CD14-positive monocyte (primary cell): ENCODE measurements at places on chromosomes 12 and 14.

DNA sequence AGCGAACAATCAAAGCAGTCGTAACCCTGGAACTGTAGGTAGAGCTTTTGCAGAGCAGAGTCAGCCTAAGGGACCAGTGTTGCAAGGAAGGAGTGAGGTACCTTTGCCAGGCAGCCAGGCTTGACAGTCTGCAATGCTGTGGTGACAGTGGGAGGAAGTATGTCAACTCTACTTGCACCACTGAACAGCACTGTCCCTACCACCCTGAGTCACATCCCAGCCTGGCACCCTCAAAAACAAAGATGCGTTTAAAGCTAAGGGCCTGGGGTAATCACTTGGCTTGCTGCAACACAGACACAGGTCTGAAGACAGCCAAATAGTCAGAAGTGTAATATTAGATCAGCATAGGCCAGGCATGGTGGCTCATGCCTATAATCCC is 141.9 kb downstream of the DPF3 start:
- H3K36me3 ChIP-seq: no peaks in the 10 kb centered on the region
- H3K4me3 ChIP-seq: no peak overlapping the region
- no peaks in the 10 kb centered on the region for H3K27me3 ChIP-seq

GRCh38 chr12:50932787-50933280 is 19.5 kb upstream of the HIGD1C start:
- peaks cover 49% of the 10 kb centered on the region for H3K36me3 ChIP-seq
- no peaks in the 10 kb centered on the region for H3K27me3 ChIP-seq
- H3K27ac ChIP-seq: no peak overlapping the region

- H3K36me3 ChIP-seq: no peaks in the 10 kb centered on the region
- H3K27me3 ChIP-seq: peaks cover 27% of the 10 kb centered on the region
- H3K4me3 ChIP-seq: peak overlapping the region; percentile 69
- DNase-seq: no peak
- no peak overlapping the region for H3K27ac ChIP-seq
- H3K4me1 ChIP-seq: peaks cover 15% of the 10 kb centered on the region
These were observed 417 bp downstream of the GLS2 start for GRCh38 chr12:56487448-56488040.

- DNase-seq: no peak
- H3K4me1 ChIP-seq: no peaks in the 10 kb centered on the region
- no peak overlapping the region for H3K4me3 ChIP-seq
- H3K36me3 ChIP-seq: peaks cover 21% of the 10 kb centered on the region
These were observed 381.3 kb downstream of the TMTC2 start for GRCh38 chr12:83067981-83068380.

- H3K27ac ChIP-seq: no peak overlapping the region
- no peaks in the 10 kb centered on the region for H3K27me3 ChIP-seq
- H3K4me1 ChIP-seq: peaks cover 25% of the 10 kb centered on the region
- DNase-seq: peak; percentile 75
These were observed 31.9 kb downstream of the DAD1 start for GRCh38 chr14:22556990-22557623.

GRCh38 chr12:13981990-13982389 is 588 bp upstream of the GRIN2B start:
- H3K27me3 ChIP-seq: peaks cover 45% of the 10 kb centered on the region
- DNase-seq: no peak
- H3K4me3 ChIP-seq: no peak overlapping the region
- H3K36me3 ChIP-seq: no peaks in the 10 kb centered on the region
- no peak overlapping the region for H3K27ac ChIP-seq

DNA sequence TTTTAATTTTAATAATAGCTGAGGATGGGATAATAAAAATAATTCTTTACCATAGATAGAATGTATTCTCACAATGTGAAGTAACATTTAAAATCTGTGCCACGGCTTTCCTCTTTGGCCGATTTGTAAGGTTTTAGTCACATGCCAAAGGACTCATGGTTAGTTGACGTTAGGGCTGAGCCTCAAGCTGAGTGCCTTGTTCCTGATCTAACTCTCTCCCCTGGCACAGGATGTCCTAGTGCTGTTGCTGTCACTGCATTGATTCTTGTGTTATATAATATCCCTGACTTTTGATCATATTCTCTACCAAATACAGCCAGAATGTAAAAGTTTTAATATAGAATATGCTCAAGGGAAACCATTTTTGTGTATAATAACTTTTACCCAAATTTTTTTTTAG is 144.3 kb downstream of the PELI2 start:
- no peaks in the 10 kb centered on the region for H3K4me1 ChIP-seq
- H3K4me3 ChIP-seq: no peak overlapping the region
- H3K27me3 ChIP-seq: no peaks in the 10 kb centered on the region

- no peaks in the 10 kb centered on the region for H3K27me3 ChIP-seq
- H3K4me1 ChIP-seq: peaks cover 7% of the 10 kb centered on the region
- no peak for DNase-seq
- no peak overlapping the region for H3K4me3 ChIP-seq
- H3K36me3 ChIP-seq: no peaks in the 10 kb centered on the region
These were observed 16.9 kb downstream of the CDKN1B start for GRCh38 chr12:12734054-12734453.

DNA sequence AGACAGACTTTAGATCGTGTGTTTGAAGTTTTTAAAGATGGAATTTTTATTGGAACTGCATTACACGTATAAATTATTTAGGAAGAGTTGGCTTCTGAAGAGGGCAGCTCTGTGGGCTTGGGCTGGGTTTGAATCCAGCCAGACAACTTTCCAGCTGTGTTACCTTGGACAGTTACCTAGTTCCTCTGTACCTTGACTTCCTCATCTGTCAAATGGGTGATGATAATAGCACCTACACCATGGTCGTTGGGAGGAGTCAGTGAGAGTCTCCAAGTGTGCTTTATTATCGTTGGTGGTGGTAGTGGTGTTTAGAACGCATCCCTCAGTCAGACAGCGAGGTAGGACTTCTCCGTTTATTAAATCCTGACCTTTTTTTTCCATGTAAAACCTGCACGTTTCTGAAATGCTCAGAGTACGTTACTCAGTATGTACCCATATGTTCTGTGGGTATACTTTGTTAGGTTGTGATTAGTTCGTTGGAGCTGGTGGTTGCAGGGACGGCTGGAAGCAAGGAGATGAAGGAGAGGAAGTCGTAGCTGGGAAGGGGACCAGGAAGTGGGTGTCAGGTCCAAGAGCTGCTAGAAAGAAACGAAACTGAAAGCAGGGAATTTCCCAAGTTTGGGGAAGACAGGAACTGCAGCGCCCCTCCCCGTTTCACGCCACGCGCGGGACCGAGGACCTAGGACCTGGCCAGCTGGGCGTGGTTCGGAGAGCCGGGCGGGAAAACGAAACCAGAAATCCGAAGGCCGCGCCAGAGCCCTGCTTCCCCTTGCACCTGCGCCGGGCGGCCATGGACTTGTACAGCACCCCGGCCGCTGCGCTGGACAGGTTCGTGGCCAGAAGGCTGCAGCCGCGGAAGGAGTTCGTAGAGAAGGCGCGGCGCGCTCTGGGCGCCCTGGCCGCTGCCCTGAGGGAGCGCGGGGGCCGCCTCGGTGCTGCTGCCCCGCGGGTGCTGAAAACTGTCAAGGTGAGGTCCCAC is at the start of gene OAS3:
Gene OAS3, plus strand, starts transcription at position 734 of the 979 bp plus-strand sequence. Its CDS starts 57 bp downstream, at position 791.
- peaks cover 24% of the 10 kb centered on the region for H3K4me1 ChIP-seq
- H3K27me3 ChIP-seq: no peaks in the 10 kb centered on the region
- DNase-seq: peak; percentile 97
- H3K4me3 ChIP-seq: peak within 1 kb of the TSS; percentile 86

GRCh38 chr12:108613548-108613947 is 15.7 kb upstream of the TMEM119 start:
- no peak overlapping the region for H3K27ac ChIP-seq
- H3K27me3 ChIP-seq: peaks cover 5% of the 10 kb centered on the region
- no peak overlapping the region for H3K4me3 ChIP-seq
- peaks cover 16% of the 10 kb centered on the region for H3K4me1 ChIP-seq
- no peak for DNase-seq

DNA sequence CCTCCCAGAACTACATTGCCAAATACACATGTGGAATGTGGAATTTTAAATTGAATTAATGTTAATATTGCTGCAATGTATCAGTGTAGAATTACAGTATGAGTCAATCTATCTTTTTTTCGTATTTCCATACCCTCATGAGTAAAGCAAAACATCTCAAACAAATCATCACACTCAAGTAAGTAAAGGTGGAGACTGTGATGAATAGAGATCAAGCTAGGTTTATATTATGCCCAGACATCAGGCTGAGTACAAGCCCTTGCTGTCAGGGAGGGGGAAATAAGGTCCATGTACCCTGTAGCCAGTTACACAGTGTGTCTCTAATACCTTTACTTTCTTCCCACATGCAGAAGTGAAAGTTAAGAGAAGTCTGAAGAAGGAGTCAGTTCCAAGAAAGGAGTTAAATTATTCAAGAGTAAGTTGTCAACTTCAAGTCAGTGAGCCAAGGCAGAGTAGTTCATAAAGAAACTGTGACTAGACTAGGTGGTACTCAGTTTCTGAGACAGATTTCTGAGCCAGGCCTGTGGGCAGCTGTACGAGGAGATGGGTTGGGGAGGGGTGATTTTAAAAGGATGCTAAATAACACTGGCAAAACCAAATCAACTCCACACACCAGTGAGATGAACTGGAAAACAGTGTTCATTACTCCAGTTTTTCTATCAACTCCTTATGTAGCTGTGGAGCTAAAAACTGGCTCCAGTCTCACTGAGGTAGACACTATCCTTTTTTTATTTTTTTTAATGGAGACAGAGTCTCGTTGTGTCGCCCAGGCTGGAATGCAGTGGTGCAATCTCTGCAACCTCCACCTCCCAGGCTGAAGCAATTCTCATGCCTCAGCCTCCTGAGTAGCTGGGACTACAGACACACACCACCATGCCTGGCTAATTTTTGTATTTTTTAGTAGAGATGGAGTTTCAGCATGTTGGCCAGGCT is 23.8 kb upstream of the STK38L start:
- H3K4me1 ChIP-seq: peaks cover 35% of the 10 kb centered on the region
- no peaks in the 10 kb centered on the region for H3K27me3 ChIP-seq
- DNase-seq: no peak
- H3K27ac ChIP-seq: no peak overlapping the region

DNA sequence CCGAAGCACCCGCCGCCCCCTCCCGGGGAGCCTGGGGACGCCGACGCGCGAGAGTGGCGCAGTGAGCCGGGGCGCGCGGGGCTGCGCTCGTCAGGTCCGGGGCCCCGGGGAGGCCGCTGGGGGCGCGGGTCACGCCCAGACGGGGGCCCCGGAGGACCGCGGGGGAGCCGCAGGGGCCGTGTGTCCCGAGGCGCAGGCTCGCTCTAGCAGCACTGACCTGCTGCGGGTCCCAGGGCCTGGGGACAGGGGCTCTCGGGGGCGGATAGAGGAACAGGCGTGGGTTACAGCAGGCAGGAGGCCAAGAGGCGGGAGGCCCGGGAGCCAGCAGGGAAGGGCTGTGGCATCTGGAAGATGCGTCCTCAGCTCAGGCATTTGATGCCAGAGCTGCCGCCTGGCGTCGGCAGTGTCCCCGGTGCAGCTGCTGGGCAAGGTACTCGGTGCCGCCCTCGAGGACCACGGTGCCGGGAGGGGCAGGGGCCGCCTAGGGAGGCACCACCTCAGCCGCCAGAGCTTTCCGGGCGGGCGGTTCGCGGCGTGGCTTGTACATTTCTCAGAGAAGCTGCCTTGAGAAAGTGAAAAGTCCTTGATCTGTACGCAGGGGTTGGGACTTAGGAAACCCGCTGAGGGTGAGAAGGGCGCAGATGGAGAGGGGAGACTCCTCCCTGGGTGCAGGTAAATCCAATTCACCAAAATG is 1.2 kb downstream of the WNT5B start:
- no peak overlapping the region for H3K27ac ChIP-seq
- H3K4me1 ChIP-seq: peaks cover 52% of the 10 kb centered on the region
- H3K27me3 ChIP-seq: peaks cover 22% of the 10 kb centered on the region

DNA sequence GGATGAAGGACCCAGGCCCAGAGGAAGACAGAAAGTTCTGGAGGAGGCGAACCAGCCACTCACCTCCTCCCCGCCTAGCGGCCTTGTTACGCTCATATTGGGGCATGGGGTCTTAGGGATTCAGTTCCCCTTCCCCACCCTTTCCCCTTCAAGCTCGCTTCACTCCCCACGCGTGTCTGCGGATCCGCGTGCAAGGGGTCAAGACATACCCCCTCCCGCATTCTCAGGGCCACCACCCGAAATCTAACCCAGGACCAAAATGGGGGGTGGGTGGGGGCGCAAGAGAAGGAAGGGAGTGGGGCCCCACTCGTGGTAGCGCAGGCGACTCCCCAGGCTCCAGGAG is 584 bp upstream of the RFX4 start:
- no peak for DNase-seq
- H3K27ac ChIP-seq: no peak overlapping the region
- no peaks in the 10 kb centered on the region for H3K4me1 ChIP-seq
- H3K36me3 ChIP-seq: no peaks in the 10 kb centered on the region

DNA sequence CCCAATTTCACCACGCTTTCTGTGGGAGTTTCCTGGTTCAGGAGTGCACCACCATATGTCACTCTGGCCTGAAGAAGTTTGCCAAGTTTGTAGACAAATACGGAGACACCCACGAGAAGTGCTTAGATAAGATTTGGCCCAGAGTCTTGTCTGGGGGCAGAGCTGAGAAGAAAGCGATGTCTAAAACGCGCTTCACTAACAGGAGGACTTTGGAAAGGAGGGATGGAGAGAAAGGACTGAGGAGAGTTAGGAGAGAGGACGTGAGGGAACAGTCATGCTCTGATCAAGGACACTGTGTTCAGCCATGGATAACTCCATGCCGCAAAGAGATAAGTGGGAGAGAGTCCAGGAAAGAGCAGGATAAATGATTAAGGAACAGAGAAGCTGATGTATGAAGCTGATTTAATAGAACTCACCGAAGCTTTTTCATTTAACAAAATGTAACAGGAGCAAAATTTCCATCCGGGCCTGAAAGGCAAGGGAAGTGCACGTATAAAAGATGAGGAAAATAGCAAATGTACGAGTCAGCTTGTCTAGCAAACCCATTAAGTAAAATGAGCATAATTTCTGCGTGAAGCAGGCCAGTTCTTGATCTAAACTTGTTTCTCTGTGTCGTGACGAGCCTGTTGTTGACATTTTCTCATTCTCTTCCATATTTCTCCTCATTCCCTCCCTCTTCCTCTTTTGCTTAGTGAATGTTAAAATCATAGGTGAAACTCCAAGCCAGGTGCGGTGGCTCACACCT is 23.4 kb upstream of the MAP3K9 start:
- no peak for DNase-seq
- no peaks in the 10 kb centered on the region for H3K27me3 ChIP-seq
- no peak overlapping the region for H3K27ac ChIP-seq
- H3K36me3 ChIP-seq: no peaks in the 10 kb centered on the region

DNA sequence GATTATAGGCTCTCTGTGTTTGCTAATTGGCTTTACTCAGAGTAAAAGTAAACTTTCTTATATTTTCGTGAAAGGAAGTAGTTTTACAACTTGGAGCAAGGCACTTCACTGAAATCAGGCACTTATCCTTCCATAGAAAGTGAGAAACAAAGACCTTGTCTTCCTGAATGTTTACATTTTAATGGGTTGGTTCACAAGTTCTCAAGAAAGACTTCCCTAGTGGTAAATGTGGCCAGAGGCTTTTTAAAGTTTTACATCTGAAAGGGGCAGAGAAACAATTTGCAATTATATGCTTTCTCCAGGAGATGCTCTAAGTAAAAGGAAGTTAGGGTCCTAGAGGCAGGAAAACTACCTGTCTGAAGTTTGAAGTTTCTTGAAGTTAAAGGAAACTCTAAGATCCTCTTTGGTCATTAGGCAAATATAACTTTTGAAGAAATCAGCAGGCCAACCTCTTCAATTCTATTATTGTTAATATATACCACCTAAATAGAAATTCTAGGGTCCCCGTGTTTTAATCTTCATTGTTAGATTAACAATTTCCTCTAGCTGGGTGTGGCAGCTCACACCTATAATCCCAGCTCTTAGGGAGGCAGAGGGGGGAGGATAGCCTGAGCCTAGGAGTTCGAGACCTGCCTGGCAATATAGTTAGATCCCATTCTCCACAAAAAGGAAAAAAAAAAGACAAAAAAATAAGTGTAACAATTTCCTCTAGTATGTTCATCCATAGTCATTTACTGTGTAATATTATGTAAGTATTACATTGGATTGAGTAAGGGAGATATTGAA is 644.9 kb upstream of the FOXG1 start:
- no peak for DNase-seq
- H3K4me3 ChIP-seq: no peak overlapping the region
- no peaks in the 10 kb centered on the region for H3K4me1 ChIP-seq
- H3K27ac ChIP-seq: no peak overlapping the region
- no peaks in the 10 kb centered on the region for H3K36me3 ChIP-seq
